CD4-positive, alpha-beta T cell (primary cell): ENCODE measurements at places on chromosomes 1 and 21. TPM values are rescaled to one million over a fixed set of nuclear protein-coding genes. Genes with fewer than 3 reads are reported as not detected.

IL24 gene
- total RNA-seq: not detected

FMN2 gene
- total RNA-seq: not detected

YBX1 gene
- 389 TPM for total RNA-seq

KRTAP12-4 gene
- total RNA-seq: not detected

ANKRD35 gene
- 0.11 TPM for total RNA-seq

SFPQ gene
- 767 TPM for total RNA-seq

PLEKHN1 gene
- 0.95 TPM for total RNA-seq

ARHGAP30 gene
- 76.6 TPM for total RNA-seq

CD244 gene
- 0.53 TPM for total RNA-seq

CCDC190 gene
- not detected for total RNA-seq
